ENCODE measurements at places on chromosomes 7 and 10.

DNA sequence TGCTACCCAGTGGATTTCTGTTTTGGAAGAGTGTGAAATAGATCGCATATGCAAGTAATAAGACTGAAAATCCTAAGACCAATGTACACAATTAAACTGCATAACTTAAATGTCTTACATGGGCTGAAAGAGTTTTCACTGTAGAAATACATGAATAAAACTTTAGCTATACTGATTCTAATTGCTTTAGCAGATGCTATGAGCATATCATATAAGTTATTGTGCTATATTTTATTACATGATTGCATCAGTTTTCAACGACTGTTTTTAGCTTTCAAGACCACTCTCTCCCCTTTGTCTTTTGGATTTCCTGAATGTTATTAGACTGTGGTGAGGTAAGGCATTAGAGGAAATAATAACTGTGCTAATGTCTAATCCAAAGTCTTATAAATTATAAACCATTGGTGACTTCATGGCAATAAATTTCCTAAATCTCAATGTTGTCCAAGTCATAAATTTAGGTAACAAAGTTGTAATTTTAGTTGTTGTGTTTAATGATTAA, 124.5 kb downstream of the SEMA3A start:
- DNase-seq, result no peak

DNA sequence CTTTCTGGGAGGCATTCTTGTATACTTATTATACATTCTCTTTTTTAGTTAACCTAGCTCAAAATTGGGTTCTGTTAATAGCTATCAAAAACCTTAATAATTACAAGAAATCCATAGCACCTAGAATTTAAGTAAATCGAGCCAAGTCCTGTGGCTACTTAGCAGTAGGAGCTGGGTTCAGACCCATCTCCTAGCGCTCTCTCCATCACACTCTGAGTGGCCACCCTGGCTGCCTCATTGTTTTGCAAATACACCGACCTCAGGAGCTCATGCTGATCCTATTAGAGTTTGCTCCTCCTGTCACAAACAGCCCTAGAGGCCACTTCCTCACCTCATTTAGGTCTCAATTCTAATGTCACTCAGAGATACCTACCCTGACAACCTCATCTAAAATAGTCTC, 46.2 kb upstream of the OSBPL3 start:
- DNase-seq, result no peak

DNA sequence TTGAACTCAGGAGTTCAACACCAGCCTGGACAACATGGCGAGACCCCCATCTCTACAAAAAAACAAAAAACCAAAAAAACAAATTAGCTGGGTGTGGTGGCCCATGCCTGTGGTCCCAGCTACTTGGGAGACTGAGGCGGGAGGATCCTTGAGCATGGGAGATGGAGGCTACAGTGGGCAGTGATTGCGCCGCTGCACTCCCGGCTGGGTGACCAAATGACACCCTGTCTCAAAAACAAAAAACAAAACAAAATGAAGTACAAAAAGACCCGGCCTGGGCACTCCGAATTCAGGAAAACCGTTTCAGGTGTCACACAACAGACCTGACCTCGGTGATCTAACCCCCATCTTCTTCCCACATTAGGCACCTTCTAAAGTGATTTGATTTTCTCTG, 65.5 kb downstream of the INSIG1 start:
- DNase-seq, result no peak

- no peak for DNase-seq
These were observed 182.8 kb downstream of the SH2D4B start for GRCh38 chr10:80720549-80720948.

DNA sequence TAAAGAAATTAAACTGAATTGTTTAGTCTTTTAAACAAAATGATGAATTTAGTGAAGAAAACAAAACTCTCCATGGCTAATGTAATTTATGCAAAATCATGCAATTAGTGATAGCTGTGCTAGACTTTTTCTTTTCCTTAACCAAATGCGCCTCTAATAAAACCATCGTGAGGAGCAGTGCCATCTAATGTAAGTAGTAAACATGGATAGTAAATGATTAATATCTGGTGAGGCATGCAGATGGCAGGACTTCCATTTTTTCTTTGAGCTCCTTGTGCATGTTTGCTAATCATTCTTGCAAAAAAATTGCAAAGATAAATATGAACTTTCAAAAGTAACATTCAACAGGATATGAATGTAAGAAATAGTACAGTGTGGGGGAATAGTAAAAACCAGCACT, 2.3 kb downstream of the INSYN2A start:
- DNase-seq, result no peak

- no peak for DNase-seq
These were observed 152.6 kb downstream of the TFPI2 start for GRCh38 chr7:93737953-93738352.

DNA sequence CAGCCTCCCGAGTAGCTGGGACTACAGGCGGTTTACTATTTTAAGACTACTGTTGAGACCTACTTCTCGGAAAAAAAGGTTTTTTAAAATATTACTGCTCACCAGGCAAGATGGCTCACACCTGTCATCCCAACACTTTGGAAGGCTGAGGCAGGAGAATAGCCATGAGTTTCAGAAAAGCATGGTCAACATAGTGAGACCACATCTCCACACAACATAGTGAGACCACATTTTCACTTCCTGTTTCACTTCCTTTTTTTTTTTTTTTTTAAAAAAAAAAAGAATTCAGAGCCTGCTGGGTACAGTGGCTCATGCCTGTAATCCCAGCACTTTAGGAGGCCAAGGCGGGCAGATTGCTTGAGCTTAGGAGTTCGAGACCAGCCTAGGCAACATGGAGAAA, 46.5 kb downstream of the SVOPL start:
- no peak for DNase-seq

DNA sequence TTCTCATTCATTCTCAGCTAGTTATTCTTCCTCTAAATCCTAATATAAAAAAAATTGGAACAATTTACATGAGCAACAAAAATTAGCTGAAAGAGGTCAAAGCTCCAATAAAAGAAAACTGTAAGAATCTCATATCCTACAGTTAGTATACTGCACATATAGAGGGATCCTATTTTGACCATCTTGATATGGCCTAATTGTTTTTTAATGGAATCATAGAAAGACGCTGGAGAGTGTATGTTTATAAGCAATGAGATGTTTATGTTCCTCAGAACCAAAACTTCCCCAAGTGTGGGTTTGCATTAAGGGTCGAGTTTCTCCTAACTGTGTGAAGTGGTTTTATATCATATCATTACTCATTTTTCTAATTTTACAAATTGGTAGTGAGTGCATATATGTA, 102.5 kb downstream of the VIM start:
- DNase-seq, result no peak

- DNase-seq, result no peak
These were observed 1168.4 kb downstream of the GATA3 start for GRCh38 chr10:9222917-9223316.

GRCh38 chr10:119919271-119919670, 26.7 kb downstream of the SEC23IP start:
- DNase-seq, result no peak

DNA sequence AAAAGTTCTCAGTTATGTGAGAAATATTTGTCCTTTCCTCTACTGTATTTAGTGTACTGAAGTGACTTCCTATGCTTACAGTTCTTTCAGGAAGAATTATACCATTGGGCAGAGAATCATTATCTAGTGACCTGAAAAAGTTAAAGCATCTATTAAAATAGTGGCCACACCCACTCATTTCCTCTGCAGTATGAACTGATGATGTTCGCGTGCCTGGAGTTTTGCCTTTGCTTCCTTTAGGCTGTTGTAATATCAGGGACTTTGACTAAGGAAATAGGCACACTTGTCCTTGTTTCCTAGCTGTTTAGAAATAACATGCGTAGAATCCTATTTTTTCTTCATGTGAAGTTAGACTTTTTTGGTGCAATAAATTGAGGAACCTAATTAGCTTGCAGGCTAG, 100.7 kb downstream of the ZMYND11 start:
- DNase-seq, result no peak

DNA sequence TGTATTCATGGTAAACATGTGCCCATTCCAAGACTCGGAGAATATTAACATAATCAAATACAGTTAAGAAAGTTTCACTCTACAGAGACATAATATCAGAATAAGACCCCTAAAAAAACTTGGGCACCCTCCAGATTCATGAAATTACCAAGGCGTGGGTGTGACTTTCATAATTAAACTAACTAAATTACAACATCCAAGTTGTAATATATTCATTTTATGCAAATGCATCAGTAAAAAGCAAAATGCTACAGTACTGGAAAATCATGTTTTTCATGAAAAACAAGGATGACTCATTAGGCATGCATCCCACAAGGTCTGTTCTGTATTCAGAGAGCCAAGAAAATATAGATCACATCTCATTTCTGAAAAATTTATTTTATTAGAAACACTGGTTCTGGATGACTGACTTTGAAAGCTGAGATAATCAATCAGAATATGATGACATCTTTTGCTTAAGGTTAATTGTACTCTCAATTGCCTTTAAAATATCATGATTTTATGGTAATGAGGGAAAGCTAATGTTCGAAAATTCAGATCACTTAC, 248.8 kb upstream of the SMIM30 start:
- no peak for DNase-seq

DNA sequence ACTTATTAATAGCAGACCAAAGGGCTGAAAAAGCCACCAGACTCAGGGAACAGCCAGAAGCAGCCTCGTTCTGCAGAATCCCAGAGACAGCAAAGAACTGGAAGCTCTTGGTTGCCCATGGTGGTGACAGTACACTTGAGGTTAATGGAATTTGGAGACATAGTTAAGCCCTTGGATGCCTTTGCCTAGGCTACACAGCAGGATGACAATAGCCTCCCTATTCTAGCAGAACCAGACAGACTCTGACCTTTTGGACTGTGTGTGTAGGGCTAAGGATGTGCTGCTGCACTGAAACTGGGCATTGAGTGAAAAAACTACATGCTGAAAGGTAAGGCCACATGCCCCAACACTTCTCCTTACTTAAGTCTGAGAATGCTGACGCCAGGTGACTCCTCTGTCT, 22.7 kb downstream of the OTUD1 start:
- no peak for DNase-seq
